Activated CD4-positive, alpha-beta T cell treated with anti-CD3 and anti-CD28 coated beads for 48 hours (primary cell): ENCODE measurements at places on chromosomes 5 and 9.

DNA sequence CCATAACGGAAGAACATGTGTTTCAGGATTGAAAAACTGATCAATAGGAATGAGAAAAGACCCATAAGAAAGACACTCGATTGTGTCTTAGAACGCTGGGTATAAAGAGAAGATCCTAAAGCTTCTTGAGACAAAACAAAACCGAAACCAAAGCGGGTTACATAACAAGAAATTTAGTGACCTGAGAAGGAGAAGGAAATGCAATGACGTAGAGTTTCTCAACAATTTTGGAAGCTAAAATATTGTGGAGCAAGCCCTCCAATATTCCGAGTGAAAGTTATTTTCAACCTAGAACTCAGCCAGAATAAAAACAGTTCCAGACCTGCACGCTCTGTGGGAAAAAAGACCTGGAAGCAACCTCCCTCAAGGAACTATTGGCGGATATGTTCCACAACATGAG is 81.9 kb upstream of the FREM1 start:
- DNase-seq, result no peak

- no peak for DNase-seq
These were observed 109.3 kb downstream of the JAKMIP2 start for GRCh38 chr5:147673266-147673665.

DNA sequence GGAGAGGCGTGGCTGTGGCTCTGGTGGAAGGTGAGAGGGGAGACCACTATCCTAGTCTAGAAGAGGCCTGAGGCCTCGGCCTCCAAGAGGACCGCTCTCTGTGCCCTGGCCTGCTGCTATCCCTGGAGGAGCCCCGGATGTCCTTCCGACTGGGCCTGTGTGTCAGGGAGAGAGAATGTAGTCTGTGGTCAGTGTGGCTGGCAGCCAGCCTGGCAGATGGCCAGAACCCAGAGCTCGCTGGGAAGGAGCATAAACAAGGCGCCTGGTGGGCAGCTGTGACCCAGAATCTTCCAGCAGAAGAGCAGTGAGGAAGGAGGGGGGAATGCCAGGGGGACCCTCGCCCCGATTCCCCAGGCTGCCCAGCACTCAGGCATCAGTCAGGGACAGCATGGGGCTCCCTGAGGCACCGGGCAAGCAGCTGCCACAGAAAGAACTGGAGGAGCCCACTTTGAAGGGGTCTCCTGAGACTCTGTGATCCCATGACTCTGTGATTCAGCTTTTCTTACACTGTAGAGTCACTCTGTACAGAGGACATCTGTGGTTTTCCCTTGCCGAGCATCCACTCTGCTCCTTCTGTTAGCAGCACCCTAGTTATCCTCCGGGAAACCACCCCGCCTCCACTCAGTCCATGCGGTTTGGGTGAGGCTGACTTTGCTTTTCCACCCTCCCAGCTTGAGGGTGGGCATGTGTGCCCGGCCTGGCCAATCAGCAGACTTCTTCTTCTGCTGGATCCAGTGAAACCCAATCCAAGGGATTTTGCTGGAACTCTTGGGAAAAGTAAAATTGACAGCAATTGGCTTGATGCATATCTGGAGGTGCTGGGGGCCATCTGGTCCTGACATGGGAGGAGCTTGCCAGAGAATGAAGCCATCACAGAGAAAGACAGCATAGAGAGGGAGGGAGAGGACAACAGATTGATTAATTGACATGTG is 46.2 kb upstream of the PWWP2A start:
- no peak for DNase-seq

GRCh38 chr5:6804766-6805501 is 91.7 kb downstream of the TENT4A start:
- DNase-seq, result no peak

GRCh38 chr9:37574241-37574721 is 1.9 kb downstream of the FBXO10 start:
- no peak for DNase-seq
